ENCODE measurements at places on chromosomes 4 and X.

- no peak for DNase-seq
Observed at GRCh38 chr4:76611616-76612207, 176.7 kb downstream of the SHROOM3 start.

GRCh38 chr4:128141866-128142265, 80.8 kb downstream of the LARP1B start:
- no peak for DNase-seq

GRCh38 chr4:67446811-67447210, 98.5 kb downstream of the CENPC start:
- no peak for DNase-seq

GRCh38 chrX:74449937-74450330, 28.6 kb downstream of the SLC16A2 start:
- no peak for DNase-seq

GRCh38 chr4:186723292-186724057, at the start of gene FAT1:
FAT1 (minus strand) TSS chr4:186723856; CDS start chr4:186709827, 14,029 bp downstream.
- DNase-seq = no peak

- no peak for DNase-seq
Observed at GRCh38 chrX:129599499-129599898, 55.3 kb downstream of the APLN start.

DNA sequence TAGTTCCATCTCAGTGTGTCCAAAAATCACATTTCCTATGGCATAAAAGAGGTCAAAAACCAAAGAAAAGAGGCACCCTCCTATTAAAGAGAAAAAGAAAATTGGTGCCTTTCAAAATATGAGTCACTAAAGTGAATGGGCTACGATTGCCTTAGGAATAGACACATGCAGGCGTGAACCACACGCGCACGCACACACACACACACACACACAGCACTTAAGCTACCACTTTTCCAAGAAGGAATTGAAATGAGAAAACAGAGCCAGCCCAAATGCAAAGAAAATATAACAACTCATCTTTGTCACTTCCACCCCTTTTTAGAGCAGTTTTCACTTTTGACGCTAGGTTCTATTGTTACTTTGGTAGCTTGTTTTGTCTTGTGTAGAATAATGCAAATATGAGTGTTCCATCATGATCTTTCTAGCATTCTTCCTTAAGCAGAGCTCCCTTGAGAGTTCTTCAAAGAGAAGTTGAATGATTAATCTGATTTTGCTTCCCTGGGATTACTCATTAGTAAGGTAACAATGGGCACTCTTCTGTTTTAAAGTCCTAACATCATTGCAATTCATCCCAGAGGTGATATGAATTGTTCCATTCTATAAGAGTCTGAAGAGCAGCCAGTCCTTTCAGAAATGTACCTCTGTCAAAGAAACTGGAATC, 239.2 kb upstream of the GNPDA2 start:
- DNase-seq = no peak

DNA sequence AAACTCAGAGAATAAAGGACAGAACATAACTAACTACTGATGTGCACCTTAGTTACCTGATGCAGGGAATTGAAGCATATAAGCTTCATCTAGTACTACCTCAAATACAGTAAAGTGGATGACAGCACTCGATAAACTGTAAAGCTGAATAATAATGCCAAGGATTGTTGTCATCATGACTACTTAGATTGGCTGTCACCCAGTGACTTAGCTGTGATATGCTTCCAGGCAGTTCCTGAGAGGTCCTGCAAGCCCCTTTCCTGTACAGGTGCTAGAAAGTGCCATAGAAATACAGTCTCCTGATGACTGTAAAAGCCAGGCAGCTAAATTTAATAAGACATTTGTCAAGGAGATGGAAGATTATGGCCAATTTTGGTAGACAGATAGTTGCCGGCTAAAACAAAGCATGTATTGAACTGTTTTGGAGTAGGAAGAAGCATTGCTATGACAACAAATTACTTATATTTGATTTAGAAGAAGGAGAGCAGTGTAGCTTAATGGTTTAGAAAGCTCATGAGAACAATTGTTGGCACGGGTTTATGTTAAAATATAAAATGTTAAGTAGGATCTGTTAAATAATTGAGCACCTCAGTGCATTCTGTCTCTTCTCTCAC, 29.7 kb downstream of the TMEM164 start:
- DNase-seq = no peak
